ENCODE measurements at places on chromosomes 1 and 21.

DNA sequence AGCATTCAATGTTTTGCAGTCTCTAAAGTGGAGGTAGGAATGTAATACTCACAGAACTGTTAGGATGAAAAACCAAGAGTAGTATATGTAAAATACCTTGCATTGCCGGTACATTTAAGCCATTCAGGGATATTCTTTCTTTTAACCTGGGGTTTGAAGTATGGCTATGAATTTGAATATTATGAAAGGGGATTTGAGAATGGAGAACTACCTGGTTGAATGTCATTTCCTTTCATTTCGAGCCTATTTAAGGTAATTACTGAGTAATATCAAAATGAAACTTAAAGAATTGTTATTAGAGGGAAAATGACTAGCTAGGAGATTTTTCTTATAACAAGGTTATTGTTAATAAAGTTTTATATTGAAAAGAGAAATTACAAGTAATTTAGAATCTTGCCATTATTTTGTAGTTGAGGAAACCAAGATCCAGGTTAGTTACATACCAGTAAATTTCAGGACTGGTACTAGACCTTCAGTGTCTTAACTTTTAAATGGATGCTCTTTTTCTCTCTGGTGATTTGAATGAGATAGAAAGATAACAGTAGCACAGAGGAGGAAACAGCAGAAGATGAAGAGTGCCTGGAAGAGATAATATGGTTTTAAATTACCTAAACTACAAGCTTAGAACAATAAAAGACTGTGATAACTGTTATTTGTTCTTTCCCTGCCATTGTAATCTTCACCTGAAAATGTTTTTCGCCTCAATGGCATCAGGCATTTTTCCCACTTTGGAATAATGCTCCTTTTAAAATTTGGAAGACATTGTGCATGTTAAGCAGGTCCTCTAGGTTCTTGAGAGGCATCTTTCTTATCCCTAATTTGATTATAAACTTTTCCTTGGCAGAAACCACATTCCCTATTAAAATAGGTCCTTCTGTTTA is 103.2 kb downstream of the PKN2 start:
- DNase-seq, result no peak

GRCh38 chr21:33943293-33943692 is 27.7 kb upstream of the ATP5PO start:
- DNase-seq, result no peak

- no peak for DNase-seq
Measured at GRCh38 chr1:25439287-25439686, 8.6 kb downstream of the MACO1 start.

- no peak for DNase-seq
Measured at GRCh38 chr21:38938343-38938742, 132.6 kb downstream of the ETS2 start.

DNA sequence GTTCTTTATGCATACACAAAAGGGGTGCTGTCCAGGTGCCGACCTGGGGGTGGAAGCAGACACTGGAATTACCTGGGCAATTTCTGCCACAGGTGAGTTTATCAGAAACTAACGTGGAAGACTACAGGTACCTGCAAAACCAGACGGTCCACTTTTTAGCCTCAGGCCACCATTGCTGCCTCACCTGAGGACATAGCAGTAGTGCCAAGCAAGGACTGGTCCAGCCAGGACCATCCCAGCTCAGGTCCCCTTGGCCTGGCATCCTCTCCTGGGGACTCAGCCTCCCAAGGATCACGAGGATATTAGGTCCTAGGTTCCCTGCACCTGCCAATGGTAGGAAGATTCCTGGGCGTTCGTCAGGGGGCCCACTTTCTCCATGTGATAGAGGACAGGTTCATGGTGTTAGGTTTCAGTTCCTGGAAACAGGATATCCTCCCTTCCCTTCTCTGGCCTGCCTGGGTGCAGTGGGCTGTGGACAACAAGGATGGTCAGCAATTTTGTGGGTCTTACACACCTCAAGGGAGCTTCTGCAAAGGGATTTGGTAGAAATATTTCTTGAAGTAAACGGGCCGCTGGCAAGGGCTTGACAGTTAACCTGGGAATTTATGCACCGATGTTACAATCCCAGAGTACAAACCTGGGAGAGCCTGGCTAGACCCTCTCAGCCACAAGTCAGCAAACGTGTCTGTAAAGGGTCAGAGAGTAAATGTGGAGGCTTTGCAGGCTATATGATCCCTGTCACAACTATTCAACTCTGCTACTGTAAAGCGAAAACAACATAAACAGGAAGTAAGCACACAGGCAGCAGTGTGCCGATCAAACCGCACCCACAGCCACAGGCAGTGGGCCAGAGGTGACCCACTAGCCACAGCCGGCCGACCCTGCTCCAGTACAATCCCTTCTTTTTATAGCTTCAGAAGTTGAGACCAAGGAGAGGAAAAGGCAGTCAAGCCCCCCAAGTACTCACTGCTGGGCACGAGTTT is 71.4 kb upstream of the RAB4A start:
- no peak for DNase-seq

- DNase-seq, result no peak
Measured at GRCh38 chr1:121546830-121547591, 362.2 kb downstream of the SRGAP2C start.

DNA sequence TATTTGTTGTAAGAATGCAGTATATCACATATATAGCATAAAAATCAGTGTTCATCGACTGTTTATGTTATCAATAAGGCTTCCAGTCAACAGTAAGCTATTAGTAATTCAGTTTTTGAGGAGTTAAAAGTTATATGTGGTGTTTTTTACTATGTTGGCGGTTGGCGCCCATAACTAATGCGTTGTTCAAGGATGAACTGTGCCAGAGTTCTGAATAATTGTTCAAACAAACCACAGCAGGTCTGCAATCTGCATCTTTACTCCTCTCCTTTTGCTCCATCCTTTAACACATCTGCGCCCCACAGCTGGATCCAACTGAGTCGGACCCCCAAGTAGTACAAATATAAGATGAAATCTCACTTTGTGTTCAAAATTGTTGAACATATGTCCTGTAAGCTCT is 836.1 kb downstream of the LTN1 start:
- DNase-seq, result no peak

DNA sequence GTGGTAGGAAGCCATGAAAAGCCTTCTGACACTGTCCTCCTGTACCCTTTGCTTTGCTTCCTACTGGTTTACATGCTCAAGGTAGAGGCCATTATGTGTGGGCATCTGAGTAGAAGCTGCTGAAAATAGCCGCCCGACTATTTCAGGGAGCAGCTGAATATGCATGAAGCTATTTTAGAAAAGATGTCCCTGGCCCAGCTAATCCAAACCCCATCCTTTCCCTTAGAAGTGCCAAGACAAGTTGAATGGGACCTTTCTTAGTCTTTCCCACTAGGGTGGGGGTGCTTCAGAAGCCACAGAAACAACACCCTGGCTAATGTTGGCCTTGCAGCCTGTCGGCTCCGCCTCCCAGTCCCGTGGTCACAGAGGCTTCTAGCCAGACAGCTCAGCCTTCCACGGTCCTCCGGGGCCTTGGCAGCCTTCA is 205.1 kb upstream of the EDN2 start:
- DNase-seq, result no peak
